Activated naive CD4-positive, alpha-beta T cell (primary cell): ENCODE measurements at places on chromosomes 3 and 15.

DNA sequence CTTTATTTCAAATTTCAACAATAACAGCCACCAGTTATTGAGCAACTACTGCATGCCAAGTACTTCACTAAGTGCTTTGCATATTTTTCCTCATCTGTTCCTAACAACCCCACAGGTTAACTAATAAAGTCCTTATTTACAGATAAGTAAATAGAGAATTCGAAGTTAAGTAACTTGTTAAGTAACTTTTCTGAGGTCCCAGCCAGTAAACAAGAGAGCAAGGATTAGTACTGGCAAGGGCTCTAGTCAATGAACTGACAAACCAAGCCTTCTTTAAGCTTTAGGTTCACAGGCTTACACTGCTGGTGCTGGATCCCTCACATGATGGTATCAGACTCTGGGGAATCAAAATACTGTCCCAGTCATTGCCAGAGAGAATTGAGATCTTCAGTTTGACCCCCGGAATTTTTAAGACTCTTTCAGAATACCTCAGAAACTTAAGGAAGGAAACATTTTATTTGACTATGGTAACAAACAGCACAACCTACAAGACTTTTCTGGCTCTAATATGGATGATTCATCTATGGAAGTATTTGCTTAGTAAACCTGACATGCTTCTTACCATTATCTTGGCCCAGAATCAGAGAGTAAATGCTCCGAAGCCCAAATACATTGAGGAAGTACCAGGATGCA lies 16.5 kb downstream of the EMC3 start:
- DNase-seq = no peak

DNA sequence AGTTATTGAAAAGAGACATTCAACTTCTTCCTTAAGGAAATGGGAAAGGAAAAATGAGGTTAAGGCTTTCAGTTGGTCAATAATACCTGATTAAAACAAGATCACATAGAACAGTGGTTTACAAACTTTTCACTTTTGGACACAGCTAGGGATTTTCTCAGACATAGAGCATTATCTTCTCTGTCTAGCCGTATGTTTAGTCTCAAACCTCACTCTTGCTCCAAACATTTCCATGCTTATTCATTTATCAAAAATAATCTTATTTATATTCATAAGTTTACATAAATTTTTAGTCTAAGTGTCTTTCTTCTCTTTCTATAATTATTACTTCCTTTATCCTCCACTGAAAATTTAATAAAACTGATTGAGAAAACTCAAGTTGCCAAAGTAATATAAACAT lies 114.2 kb upstream of the AZI2 start:
- no peak for DNase-seq

GRCh38 chr15:77633913-77634265 lies 1.2 kb upstream of the LINGO1 start:
- DNase-seq = no peak

- no peak for DNase-seq
Measured at GRCh38 chr15:56757875-56758274, 24.6 kb upstream of the ZNF280D start.

GRCh38 chr3:187069857-187070516 lies 69.3 kb downstream of the RPL39L start:
- no peak for DNase-seq

DNA sequence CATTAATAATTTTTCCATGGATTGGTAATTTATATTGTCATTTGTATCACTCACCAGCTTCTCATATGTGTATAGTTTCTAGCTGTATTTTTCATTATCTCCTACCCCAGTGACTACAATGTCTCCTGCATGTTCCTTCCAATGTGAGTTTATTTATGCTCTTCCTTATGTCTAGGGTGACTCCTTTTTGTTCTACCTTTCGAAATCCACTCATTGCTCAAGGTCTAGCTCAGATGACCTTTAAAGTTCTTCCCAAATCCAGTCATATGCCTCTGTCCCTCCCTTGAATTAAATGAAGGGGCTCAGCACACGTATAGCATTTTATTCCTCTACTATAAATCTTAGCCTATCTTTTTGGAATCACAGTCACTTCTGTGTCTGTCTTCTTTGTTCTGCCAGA lies 53.0 kb downstream of the TMEM45A start:
- no peak for DNase-seq
